ENCODE measurements at places on chromosomes 2 and 18.

- DNase-seq: no peak
Measured at GRCh38 chr2:239018271-239019182, 170.6 kb downstream of the TWIST2 start.

DNA sequence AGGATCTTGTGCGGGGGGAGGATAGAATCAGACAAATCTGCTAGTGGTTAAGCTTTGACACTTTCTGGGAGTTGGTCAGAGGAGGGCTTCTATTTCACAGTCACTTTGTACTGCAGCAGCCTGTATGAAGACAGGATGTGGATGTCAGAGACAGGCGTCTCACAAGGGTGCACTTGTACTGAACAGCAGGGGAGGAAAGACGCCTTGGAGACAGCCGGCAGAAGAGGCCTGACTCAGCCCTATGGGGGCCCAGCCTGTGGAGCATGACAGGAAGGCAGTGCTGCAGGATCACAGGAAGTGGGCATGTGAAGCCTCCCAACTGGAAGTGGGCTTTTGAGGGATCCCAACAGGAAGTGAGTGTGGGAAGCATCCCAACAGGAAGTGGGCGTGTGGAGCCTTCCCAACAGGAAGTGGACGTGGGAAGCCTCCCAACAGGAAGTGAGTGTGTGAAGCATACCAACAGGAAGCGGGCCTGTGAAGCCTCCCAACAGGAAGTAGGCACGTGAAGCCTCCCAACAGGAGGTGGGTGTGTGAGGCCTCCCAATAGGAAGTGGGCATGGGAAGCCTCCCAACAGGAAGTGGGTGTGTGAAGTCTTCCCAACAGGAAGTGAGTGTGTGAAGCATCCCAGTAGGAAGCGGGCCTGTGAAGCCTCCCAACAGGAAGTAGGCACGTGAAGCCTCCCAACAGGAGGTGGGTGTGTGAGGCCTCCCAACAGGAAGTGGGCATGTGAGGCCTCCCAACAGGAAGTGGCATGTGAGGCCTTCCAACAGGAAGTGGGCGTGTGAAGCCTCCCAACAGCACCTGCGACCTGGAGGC, 212.3 kb downstream of the SNTG2 start:
- DNase-seq: no peak

DNA sequence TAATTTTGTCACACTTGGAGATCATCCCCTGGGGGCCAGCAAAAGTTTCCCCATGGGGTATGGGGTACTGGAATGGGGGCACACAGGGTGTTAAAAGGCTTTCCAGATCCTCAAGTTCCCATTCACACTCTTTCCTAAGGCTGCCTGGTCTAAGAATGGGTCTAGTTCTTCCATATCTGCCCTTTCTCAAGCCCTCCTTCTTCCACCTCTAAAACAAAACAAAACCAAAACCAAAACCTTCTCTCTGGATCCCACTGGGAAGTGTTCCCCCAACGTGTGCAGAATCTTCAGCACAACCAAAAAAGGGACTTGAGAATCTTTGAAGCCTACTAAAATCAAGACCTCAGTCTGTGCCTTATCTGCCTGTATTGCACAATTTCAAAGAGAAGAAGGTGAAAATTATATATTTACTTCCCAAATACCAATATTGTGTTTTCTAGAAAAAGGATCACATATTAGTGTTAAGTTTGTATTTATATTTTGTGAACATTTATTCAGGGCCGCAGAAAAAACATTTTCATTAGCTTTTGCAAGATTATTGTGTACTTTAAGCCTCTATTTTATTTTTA, 207.2 kb upstream of the TCF4 start:
- DNase-seq: no peak

GRCh38 chr2:173858291-173858731, 106.9 kb downstream of the SP3 start:
- no peak for DNase-seq

DNA sequence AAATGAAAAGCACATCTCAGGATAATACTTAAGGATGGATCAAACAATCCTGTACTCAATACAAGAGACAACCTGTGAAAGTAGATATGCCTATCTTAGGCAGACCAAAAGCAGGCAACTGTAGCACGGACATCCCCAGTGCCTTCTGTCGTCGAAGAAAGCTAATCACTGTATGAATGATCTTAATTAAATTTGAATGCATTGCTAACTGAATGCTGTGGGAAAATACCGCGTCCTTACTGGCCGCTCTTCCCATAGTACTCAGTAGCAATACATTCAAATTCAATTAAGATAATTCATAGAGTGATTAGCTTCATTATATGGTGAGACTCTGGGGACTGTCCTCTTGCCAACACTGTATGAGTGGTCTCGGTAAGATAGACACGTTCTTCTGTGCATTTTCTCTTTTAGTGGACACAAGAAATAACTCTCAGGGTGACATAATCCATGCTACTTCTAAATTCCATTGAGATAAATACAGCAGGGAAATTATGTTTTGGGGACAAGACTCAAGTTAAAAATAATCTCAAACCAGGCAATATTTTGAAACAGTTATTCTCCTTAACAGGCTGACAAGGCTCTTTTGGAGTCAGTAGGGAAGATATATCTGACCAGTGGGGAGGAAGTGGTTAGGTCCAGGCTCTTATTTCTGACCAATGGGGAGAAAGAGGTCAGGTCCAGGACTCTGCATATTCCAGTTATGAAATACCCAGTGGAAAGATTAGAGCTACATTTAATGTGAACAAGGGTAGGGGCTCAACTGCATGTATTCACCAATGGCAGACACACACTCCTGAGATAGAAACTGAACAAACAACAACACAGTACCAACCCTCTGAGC, 97.3 kb downstream of the DOCK10 start:
- DNase-seq: no peak

DNA sequence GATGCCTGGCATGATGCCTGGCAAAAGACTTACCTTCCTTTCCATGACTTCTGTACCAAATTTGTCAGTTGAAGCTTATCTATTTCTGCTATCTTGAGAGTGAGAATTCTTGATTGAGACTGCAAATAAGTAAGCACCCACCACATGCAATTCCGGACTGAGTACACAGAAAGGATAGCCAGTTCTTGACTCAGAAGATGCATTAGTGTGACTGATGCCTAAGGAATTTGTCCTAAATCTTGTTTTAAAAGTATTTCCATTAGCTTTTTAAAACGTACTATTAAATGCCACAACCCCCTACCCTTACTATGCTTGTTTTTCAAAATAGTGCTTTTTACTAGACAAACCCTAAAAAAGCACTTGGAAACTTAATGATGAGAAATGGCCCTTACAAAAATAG, 545 bp downstream of the MPP4 start:
- DNase-seq: no peak

All from NCI-H526 (cell line).